CD4-positive, alpha-beta T cell treated with Interferon alpha-2 for 1 hour (primary cell): ENCODE measurements at places on chromosomes 3 and 15.

DNA sequence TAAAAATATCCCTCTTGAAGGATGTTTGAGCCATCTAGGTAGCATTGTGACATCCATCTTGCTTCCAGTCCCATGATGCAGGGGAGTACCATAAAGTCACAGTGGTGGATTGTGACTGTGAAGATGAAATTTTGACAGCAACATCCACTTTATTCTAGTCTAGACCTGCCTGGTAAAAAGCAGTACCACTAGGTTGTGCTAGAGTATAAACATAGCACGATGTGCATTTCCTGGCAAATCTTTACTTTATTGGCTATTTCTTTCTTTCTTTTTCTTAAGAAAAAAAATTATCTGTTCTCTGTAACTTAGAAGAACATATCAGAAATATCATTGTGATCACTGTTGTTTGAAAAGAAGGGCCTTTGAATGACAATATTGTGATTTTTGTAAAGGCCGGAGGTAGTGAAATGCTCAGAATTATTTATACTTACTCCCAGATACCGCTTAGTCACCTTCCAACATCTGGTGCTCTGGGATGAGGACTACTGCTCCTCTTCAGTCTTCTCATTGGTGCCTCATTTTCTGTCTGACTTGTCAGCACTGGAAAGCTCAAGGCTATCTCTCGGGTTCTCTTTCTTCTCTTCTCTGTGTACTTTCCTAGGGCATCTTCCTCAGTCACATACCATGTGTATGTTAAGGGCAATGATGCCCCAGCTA, 35.6 kb downstream of the AGBL1 start:
- DNase-seq = no peak

DNA sequence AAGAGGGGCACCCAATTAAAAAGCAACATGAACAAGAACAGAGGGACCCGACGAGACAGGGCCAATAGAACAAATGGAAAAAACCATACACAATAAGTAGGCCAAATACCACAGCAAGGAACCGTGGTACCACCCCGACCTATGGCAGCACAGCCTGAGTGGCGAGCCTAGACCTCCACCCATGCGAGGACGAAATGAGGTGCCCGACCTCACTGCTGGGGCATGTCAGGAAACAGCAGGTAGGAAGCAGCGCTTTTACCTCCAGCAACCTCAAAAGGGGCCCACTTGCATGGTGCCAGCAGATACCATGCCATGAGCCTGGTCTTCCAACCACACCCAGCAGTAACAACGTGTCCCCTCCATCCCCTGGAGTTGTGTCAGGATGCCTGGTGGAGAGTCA, 77.9 kb downstream of the PCSK6 start:
- no peak for DNase-seq

DNA sequence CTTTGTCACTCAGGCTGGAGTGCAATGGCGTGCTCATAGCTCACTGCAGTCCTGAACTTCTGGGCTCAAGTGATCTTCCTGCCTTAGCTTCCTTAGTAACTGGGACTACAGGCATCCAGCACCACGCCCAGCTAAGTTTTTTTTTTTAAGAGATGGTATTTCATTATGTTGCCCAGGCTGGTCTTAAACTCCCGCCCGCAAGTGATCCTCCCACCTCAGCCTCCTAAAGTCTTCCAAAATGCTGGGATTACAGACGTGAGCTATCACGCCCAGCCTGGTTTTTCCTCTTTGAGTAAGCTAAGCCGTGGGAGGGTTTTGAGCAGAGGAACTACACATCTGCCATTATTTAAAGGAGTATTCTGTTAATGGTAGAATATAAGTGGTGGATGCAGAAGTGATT, 7.4 kb upstream of the LRRFIP2 start:
- DNase-seq = no peak

- no peak for DNase-seq
These were observed 60.6 kb downstream of the SLC6A11 start for GRCh38 chr3:10876661-10877060.

- no peak for DNase-seq
These were observed 55.0 kb upstream of the SNRPN start for GRCh38 chr15:24899795-24900194.

GRCh38 chr3:43998370-43998835, 243.3 kb upstream of the TOPAZ1 start:
- no peak for DNase-seq
